ENCODE measurements at places on chromosomes 7 and 10.

DNA sequence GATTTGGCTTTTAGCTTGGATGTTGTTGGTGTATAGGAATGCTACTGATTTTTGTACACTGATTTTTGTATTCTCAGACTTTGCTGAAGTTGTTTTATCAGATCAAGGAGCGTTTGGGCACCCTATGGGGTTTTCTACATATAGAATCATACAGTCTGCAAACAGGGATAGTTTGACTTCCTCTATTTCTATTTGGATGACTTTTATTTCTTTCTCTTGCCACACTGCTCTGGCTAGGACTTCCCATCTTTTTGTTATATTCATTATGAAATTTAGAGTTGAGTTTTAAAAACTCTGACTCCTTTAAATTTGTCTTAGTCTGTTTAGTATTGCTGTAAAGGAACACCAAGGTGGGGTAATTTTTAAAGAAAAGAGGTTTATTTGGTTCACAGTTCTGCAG is 4.7 kb downstream of the ZNF786 start:
- no peak for DNase-seq

DNA sequence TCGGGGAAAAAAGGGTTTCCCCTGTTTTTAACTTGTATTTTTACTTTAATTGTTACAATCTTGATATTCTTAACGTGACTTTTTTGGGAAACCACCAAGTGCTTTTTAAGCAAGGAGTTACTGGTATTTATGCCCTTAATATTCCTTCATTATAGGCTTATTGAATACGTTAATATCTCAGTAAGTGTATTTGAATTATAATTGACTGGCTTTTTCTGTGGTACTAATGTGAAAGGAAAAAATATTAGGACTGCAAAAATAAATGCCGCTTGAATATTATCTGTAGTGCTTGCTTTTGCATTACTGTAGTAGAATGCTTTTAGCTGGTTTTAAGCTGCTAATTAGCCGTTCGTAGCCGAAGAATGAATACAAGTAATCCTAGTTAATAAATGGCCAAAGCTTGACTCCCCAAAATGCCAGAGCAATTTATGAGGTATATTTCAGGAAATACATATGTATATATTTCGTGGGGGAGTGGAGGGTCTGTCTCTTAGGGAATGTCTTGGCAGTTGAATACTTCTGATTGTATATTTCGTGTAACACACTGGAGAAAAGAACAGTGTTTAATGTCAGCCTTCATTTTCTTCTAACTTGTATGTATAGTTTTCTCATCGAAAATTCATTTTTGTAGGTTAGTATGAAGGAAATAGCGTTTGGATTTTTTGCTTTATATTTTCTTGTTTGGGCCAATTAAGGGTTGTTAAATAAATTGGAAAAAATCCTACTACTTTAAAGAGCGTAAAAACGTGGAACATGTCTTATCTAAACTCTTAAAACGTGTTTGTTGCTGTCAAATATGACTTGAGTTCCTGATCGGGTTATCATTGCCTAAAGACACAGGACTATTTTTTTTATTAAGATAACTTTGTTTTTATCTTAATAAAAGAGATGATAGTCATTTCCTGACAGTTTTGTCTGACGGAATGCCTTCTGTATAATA is 1.5 kb downstream of the PDCD4 start:
- DNase-seq: peak; percentile 48

GRCh38 chr10:97497572-97498075 is 598 bp downstream of the MMS19 start:
- peak; percentile 88 for DNase-seq

DNA sequence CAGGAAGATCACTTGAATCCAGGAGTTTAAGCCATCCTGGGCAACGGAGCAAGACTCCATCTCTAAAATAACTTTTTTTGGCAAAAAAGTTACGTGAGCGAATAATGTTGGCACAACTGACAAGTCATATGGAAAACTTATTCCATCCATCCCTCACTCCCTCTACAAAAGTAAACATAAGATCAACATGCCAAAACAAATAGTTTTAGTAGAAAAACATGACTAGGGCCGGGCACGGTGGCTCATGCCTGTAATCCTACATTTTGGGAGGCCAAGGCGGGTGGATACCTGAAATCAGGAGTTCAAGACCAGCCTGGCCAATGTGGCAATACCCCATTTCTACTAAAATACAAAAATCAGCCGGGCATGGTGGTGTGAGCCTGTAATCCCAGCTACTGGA is 25.6 kb downstream of the SLC25A16 start:
- no peak for DNase-seq
